EH (cell line): ENCODE measurements at places on chromosomes 16 and 17.

GRCh38 chr17:49978501-49978900, 9.5 kb downstream of the DLX4 start:
- no peak for DNase-seq

DNA sequence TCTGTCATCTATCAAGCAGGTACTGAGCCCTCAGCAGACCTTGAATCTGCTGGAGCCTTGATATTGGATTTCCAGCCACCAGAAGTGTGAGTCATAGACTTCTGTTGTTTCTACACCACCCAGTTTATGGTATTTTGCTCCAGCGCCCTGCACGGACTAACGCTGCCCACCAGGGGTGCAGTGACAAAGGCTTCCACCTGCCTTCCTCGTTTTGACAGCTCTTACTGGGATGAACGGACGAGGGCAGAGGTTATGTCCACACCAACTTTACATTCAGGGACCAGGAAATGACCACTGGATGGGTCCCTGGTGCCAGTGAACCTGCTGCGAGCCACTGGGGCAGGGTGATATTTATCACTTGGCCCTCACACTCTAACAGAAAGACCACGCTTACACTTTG, 66.6 kb upstream of the CBX4 start:
- DNase-seq, result no peak

- no peak for DNase-seq
These were observed 29.5 kb downstream of the TRAP1 start for GRCh38 chr16:3687792-3688191.

DNA sequence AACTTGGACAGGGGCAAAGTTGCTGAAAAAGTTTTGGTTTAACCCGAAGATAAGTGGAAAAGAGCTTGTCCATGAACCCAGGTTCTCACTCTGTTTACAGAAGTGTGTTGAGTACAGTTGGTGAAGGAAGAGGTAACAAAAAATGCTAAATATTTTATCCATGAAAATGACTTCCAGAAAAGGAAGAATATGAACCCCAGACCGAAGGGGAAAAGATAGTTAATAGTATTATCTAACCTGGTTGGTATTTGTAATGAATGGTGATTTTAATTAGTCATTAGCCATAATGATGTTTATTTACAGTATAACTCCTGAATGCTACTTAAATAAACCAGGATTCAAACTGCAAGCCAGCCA, 574 bp upstream of the TMEM106A start:
- no peak for DNase-seq

GRCh38 chr16:1712791-1713261, 6.8 kb downstream of the MAPK8IP3 start:
- DNase-seq, result peak; percentile 32

DNA sequence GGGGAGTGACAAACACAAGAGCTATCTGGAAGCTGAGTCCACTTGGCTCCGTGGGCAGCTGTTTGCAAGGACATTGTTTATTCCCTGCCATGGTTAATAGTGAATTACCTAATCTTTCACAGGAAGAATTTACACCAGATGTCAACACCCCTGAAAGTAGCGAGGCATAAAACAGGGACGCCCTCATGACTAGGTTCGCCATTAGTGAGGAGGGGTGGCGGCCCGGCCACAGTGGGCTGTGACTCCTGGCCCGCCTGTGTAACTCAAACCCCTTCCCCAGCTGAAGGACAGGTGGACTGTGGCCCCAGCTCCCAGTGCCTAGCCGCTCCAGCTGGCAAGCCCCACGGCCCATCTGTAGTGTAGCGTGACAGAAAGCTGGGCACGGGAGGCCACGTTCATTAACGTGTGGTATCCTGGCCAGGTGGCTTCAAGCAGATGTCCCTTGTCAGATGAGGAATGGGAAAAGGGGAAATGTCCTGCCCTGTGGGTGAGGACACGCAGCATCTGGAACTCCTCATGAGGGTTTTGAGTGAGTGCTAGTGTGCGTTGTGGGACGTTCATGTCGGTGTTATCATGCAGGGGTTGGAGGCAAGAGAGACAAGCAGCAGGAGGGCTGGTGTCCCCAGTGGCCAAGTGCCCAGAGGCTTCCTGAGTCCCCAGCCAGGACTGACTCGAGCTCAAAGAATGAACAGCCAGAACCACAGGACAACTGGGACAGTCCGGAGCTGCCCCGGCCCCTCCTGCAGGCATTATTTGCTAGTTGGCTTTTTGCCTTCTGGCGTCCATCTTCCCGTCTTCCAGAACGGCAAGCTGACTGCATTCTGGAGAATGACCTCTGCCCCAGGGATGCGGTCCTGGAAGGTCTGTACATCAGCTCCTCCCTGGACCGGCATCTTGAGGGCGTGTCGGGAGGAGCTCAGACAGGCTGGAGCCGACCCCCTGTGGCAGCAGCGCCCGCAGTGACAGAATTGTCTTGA, 19.2 kb downstream of the KDM8 start:
- DNase-seq, result peak; percentile 90

GRCh38 chr16:61296814-61297213, 739.4 kb downstream of the CDH8 start:
- no peak for DNase-seq

GRCh38 chr16:87288753-87289362, 28.3 kb downstream of the C16orf95 start:
- DNase-seq, result peak; percentile 77

DNA sequence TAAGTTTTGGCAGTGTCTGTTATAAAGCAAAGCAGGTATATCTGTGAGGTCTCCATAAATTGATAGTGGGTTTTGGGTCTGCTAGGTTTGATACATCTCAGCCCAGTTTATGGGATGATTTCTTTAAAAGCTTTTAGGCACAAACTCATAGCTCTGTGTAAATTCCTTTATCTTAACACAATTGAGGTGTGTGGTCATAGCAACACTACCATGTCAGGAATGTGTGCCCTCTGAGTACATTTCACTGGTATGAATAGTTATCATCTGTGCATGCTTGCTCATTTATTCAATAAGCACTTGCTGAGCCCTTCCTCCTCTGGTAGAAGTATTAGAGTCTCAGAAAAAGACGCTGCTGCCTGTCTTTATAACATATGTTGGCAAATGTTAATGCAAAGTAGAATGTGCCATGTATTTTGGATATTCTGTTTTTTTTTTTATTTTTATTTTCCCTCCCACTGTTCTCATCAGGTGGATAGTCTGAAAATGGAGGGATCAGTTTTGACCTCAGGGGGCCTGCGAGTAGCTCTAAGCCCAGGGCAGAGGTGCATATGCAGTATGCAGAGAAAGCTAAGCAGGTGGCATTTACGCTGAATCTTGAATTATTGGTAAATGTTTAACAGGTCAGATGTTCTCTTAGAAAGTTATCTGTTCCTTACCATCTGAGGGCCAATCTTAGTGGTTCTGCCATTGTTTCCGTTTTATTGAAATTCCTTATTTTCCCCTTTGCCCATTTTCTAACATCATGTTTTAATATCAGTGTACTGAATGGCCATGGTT, 90.7 kb downstream of the WNT3 start:
- DNase-seq, result peak; percentile 89

DNA sequence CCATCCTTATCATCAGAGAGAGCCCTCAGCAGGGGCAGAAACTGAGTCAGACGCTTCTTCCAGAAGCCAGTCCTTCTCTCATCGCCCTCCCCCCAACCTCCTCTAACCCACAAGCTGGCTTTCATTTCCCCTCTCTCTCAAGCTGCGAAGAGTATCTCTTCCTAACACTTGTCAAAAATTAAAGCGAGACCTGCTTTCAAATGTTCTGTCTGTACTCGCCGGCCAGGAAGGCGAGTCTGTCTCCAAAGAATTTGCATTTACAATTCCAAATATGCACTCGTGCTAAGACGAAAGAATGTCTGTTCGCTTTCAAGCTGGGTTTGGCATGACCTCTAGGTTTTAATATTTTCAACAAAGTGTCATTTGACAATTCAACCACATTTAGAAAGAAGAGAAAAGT, 140.4 kb downstream of the RGS9 start:
- peak; percentile 72 for DNase-seq

GRCh38 chr17:2125013-2125535, 70.2 kb downstream of the HIC1 start:
- DNase-seq, result peak; percentile 62

DNA sequence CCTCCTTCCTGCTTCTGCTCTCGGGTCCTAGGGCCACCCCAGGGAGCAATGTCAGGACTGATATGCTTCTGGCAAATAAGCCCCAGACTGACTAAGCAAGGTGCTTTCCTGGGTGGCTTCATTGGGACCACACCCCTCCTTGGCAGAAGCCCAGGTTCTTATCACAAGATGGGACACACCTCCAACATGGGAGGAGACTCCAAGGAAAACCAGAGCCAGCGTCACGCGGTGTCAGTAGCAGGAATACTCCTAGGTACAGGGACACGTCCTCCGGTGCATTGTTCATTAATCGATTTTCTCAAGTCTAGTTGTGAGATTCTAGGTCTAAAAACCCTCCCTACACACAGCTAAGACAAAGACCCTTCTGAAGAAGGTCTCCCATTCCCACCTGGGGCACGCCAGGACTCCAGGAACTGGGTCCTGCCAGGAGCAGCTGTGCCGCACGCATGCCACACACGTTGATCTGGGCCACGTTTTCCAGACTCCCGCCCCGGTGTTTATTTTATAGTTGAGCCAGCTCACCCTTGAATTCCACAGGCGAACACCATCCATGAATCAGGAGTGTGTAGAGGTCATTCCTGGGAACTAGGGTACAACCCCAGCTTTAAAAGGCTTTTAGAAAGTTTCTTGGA, 30.8 kb downstream of the FA2H start:
- DNase-seq, result peak; percentile 71

DNA sequence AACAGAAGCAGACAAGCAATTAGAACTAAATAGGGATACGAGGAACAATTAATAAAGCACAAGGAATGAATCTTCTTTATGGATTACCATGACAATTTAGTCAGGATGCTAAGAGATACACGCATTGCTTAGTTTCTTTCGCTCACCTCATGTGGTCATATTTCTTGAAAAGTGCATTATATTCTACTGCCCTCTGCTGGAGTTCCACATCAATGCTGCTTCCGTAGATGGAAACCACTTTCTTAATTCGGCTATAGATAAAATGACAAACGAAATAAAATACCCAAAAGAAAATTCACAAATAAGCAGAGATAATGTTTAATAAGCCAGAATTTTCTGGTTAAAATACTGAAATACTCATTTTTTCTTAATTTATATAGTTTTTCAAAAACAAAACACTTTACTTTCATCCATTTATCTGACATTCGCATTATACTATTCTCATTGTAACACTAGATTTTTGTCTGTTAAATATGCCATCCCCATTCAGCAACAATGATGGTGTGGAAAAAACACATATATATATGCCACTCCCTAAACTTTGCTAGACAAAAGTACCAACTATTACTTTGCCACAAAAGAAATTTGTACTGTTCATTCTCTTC, 22.0 kb upstream of the PHLPP2 start:
- peak; percentile 45 for DNase-seq

GRCh38 chr16:58109881-58110280, 19.3 kb downstream of the CFAP20 start:
- no peak for DNase-seq

DNA sequence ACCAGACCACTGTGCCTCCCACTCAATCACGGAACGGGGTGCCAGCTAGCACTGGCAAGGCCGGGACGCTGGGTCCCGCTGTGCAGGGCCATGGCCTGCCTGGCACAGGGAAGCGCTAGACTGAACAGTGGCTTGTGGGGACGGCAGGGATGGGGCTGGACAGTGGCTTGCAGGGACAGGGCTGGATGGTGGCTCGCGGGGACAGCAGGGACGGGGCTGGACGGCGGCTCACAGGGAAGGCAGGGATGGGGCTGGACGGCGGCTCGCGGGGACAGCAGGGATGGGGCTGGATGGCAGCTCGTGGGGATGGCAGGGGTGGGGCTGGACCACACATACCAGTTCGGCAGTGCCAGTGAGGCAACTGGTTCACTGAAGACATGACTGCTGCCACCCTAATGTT, 32.6 kb downstream of the LMF1 start:
- DNase-seq, result no peak

DNA sequence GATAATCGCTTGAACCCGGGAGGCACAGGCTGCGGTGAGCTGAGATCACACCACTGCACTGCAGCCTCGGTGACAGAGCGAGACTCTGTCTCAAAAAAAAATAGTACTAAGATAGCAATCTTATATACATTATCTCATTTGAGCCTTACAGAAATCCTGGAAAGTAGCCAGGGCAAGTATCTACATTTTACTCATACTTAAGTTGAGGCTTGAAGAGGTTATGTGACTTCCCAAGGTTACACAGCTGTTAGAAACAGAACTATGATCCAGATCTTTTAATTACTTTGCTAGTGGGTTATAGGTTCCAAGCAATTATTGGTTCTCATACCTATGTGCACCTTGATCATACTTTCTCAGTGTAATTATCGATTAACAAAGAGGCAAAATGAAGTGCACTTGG, 15.4 kb downstream of the C17orf78 start:
- DNase-seq, result peak; percentile 28

- DNase-seq, result peak; percentile 44
These were observed 71.0 kb downstream of the RBBP6 start for GRCh38 chr16:24610416-24610755.

DNA sequence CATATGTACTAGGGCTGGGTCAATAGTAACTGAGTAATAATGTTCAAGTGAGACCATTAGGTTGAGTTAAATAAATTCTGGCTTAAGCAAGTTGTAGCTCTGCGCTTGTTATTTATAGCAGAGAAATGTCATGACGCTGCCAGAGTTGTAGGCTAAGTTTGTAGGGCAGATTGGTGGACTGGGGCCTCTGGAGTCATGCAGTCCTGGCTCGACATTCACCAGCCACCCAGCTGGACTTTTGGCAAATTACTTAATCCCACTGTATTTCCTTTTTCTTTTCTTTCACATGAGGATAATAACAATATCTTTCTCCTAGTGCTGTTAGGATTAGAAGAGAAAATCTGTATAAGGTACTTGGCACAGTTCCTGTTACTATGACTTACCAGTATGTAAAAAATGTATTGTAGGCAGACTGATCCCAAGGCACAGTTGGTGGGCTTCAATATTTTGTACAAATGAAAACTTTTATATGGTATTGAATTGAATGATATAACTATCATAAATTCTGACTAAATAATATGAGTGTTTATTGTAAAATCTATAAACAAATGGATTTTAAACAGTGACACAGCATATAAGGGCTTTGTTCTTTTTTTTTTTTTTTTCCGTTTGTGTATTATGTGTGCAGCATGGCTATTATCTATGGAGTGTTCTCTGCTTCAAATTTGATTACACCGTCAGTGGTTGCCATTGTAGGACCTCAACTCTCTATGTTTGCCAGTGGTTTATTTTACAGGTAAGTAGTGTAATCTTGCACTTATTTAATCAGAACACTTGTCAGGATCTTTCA, 2.6 kb downstream of the MFSD11 start:
- no peak for DNase-seq

DNA sequence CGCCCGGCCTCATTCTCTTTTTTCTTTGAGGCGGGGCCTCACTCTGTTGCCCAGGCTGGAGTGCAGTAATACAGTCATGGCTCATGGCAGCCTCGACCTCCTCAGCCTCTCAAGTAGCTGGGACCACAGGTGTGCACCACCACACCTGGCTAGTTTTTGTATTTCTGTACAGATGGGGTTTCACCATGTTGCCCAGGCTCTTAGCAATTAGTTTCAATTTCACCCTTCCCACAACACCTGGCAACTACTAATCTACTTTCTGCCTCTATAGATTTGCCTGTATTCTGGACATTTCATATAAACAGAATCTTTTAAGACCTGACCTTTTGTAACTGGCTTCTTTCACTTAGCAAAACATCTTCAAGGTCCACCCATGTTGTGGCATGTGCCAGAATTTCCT, 8.0 kb upstream of the NT5M start:
- no peak for DNase-seq

GRCh38 chr16:70290949-70291519, 1.7 kb upstream of the AARS1 start:
- DNase-seq, result peak; percentile 16

- DNase-seq, result peak; percentile 85
These were observed 28.7 kb upstream of the MILR1 start for GRCh38 chr17:64420143-64420670.
